ENCODE measurements at places on chromosomes 4 and X.
A peak's percentile ranks its signal among the peaks of the same experiment; 100 is the strongest.

- DNase-seq = peak; percentile 84
Observed at GRCh38 chr4:137664046-137664387, 131.7 kb upstream of the PCDH18 start.

- peak; percentile 88 for DNase-seq
Observed at GRCh38 chr4:108417923-108418322, 202.5 kb upstream of the RPL34 start.

- DNase-seq = no peak
Observed at GRCh38 chr4:182063651-182064050, 179.6 kb upstream of the TENM3 start.

DNA sequence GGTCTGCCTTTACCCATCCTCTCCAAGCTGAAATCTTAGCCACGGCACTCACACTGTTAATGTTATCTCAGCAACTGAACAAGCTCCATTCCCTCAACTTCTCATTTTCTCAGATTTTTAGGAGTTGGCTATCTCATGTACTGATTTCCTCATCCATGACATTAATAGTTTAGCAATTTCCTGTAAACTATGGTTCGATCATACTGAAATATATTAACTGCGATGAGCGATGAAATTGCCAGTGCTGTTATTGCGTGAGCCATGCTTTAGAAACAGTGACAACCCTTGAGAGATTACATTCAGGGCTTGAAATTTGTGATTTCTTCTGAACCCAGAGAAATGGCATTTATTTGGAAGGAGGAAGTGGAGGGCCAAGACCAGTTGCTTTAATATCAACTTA lies 223.7 kb downstream of the GPAT3 start:
- no peak for DNase-seq

- DNase-seq = no peak
Observed at GRCh38 chrX:44305921-44306320, 37.6 kb downstream of the EFHC2 start.

Data from astrocyte of the spinal cord (primary cell).